ENCODE measurements at places on chromosomes 13 and 19.
A peak's percentile ranks its signal among the peaks of the same experiment; 100 is the strongest.

- no peak for DNase-seq
These were observed 312.5 kb downstream of the DCLK1 start for GRCh38 chr13:35818633-35819067.

DNA sequence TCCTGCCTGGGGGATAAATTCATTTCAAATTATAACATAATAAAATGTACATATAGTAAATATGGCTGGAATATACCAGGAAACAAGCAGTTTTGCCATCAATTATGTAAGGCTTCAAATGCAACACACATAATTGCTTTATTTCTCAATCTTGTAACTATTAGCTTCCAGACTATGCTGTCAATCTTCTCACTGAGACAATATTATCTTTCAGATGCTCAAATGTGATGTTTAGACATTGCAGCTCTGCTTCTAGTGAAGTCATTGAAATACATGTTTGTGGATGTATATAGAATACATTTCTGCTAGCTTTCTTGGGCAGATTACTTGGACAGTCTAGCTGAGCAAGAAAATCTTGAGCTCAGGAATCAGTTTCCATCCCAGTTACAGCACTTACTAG lies 454.4 kb downstream of the TDRD3 start:
- no peak for DNase-seq

DNA sequence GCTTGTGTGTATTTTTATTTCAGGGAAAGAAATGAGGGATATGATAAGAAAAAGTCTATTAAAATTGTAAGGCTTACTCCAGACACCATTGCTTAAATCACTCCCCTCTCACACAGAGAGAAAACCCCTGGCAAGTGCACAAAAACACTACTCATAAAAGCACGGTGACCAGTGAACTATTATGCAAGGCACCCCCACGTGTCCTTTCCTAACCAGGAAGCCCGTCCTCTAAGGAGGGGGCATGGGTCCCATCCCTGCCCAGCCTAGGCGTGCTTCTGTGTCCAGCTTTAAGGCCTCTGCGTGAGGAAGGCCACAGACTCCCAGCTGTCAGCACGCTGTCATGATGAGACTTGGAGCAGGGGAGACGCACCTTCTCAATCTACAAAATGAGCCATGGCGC lies 83.5 kb downstream of the SLC7A1 start:
- no peak for DNase-seq

DNA sequence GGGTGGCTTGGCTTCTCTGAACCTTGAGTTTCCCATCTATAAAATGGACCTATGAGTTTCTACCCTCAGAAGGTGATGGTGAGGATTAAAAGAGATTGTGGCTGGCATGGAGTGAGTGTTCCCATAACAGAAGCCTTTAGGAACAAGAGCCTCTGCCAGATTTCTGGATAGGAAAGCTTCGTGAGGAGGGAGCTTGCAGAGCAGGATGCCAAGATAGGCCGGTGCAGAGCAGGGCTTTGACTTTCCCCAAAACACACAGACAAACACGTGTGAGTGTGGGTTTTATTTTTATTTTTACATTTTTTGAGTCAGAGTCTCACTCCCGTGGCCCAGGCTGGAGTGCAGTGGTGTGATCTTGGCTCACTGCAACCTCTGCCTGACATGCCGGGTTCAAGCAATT lies 3.7 kb upstream of the CNN1 start:
- DNase-seq = no peak

- DNase-seq = no peak
These were observed 963.1 kb downstream of the EFNB2 start for GRCh38 chr13:105572401-105572800.

- DNase-seq = no peak
These were observed 56.2 kb upstream of the RFC3 start for GRCh38 chr13:33761740-33762139.

DNA sequence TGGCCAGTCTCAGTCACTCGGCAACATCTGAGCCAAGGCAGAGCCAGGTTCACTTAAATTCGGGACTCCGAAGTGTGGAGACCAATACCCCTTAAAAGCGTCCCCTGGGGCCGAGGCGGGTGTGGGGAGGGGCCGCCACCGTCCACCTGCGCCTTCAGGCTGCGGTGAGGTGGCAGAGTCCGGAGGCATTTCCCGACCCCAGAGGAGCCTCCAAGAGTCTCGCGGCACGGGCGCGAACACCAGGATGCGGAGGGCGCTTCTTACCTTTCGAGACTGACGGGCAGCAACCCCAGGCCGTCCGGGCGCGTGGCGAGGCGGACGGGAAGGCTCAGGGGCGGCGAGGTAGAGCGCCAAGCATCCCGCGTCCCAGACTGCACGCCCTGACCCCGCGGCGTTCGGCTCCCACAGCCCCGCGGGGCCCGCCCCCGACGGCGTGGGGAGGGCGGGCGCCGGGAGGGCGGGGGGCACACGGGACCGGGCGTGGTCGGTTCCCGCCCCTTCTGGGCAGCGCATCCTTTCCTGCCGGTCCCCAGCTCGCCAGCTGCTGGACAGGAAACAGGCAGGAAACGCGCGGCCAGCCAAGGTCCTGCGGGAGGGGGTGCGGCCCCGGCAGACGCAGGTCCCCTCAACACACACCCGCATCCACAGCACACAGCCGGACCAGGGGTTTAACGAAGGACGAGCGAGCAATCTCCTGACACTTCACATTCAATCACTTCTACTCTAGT lies at the start of gene THSD1:
THSD1 (minus strand) TSS at position 406 of the 728 bp plus-strand sequence. CDS start 3,572 bp downstream, outside the sequence.
- peak; percentile 62 for DNase-seq

DNA sequence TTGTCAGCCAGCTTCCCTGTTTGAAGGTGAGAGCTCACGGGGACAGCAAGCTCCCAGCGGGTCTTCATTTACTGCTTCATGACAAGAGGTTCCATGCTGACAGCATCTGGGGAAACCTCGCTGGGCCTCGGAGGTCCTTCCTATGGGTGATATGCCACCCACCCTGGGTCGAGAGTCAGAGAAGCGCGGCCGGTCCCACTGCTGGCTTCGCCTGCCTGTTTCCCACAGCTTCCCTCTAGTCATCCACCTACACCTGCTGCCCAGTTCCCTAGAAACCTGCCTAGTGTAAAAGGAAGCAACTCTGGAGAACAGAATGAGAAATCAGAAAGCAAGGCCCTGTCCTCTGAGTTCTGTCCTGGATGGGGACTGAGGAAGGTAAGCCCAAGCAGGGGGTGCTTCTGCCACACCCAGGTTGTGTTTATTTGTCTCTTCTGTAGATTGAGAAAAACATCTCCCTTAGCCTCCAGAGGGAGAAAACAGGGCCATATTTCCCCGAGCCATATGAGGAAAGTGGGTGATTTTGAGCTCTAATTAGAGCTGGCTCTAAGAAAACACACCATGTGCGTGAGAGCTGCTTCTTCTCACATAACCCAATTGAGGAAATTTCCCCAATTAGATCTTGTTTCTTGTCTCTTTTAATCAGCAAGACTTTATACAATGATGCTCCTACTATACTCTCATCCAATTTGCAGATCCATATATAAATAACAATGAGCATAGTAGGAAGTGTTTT lies 504.3 kb downstream of the IRS2 start:
- no peak for DNase-seq

- peak; percentile 59 for DNase-seq
These were observed 21.1 kb downstream of the FAM187B start for GRCh38 chr19:35207391-35207871.

DNA sequence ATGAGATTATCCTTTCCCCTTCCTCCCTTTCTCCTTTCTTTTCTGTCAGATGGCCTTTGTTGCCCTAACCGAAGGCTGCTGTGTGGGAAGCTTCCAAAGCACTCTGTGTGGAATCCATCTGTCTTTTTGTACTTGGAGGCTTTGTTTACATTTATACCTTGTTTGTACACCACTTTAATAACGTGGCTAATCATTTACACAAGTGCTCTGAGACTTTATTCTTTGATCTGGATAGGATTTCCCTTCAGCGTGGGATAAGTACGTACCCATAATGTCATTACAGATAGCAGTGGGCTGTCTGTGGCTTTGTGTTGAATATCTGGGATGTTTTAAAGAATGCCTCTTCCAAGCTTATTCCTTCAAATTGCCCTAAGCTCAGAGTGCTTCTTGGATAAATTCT lies 684.7 kb upstream of the SLITRK5 start:
- no peak for DNase-seq

- no peak for DNase-seq
These were observed 4.6 kb upstream of the SLC44A2 start for GRCh38 chr19:10620786-10621185.

Data from activated CD8-positive, alpha-beta memory T cell treated with anti-CD3 and anti-CD28 coated beads for 24 hours (primary cell).